ENCODE measurements at places on chromosomes 6 and 20. TPM values are rescaled to one million over a fixed set of nuclear protein-coding genes. Genes with fewer than 3 reads are reported as not detected.

Gene TRIM27
- 74.4 TPM for total RNA-seq

Gene TRIM40
- not detected for total RNA-seq

Gene BIRC7
- not detected for total RNA-seq

Gene EPPIN
- total RNA-seq: not detected

Gene COL9A1
- not detected for total RNA-seq

Gene DDX43
- total RNA-seq: 0.65 TPM

Gene HRH3
- total RNA-seq: not detected

Gene MYCT1
- 133 TPM for total RNA-seq

Gene HLA-E
- 551 TPM for total RNA-seq

Gene LY6G6D
- total RNA-seq: not detected

Gene HDGFL1
- not detected for total RNA-seq

Gene MRAP2
- 18.8 TPM for total RNA-seq

Gene GRM1
- total RNA-seq: not detected

Gene CPXM1
- total RNA-seq: 0.32 TPM

Gene MYL9
- total RNA-seq: 1.7 TPM

Gene RAB23
- 14.9 TPM for total RNA-seq

Gene GABBR1
- total RNA-seq: 3.6 TPM

Gene ATP6V1G2
- total RNA-seq: 0.97 TPM

Gene GDAP1L1
- not detected for total RNA-seq

Gene PBOV1
- not detected for total RNA-seq

Gene THBD
- total RNA-seq: 32.7 TPM

Gene ATXN1
- total RNA-seq: 13.0 TPM

Gene RUNX2
- not detected for total RNA-seq

Gene FAM209B
- not detected for total RNA-seq

Gene DEFB124
- not detected for total RNA-seq

Gene PDYN
- total RNA-seq: not detected

Gene PDE10A
- total RNA-seq: 10.4 TPM

Gene GTSF1L
- 0.32 TPM for total RNA-seq

Gene TRPC4AP
- 65.5 TPM for total RNA-seq

Gene DUSP15
- not detected for total RNA-seq

Gene PCK1
- not detected for total RNA-seq

Gene R3HDML
- total RNA-seq: not detected

Gene TAGAP
- total RNA-seq: not detected

Gene OR12D2
- not detected for total RNA-seq

Gene E2F3
- 5.5 TPM for total RNA-seq

Gene MYLK2
- total RNA-seq: 0.32 TPM

Gene NKX2-2
- total RNA-seq: not detected

Gene LAMA2
- total RNA-seq: 43.3 TPM

Gene MYB
- total RNA-seq: not detected

Gene DOK5
- total RNA-seq: 2.4 TPM

Gene TNFAIP3
- 0.97 TPM for total RNA-seq

Gene ETV7
- 1.4 TPM for total RNA-seq

Gene FILIP1
- total RNA-seq: 16.2 TPM

Gene NFATC2
- 0.65 TPM for total RNA-seq

Gene HSPA12B
- total RNA-seq: 3.9 TPM

Gene ULBP3
- 6.1 TPM for total RNA-seq

Gene TMC2
- total RNA-seq: not detected

Gene NRN1
- total RNA-seq: 20.8 TPM

Gene SH3BGRL2
- 24.4 TPM for total RNA-seq
